ENCODE measurements at places on chromosomes 11 and 22.

DNA sequence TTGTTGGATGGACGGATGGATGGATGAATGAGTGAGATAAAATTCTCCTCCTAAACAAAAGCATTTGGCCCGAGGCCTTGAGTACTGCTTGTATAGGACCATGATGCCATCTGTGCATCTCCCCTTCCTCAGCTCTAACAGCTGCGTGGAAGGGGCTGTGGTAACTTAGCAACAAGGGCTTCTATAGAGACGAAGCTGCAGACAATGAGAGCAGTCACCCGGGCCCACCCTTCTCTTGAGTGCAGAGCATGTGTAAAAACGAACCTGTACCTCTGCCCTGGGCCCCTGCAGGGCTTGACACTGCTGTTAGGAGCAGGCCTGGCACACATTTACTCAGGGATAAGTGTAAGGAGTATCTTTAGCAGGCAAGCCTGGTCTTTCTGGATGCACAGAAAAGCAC, 391.5 kb downstream of the CADM1 start:
- DNase-seq, result no peak

DNA sequence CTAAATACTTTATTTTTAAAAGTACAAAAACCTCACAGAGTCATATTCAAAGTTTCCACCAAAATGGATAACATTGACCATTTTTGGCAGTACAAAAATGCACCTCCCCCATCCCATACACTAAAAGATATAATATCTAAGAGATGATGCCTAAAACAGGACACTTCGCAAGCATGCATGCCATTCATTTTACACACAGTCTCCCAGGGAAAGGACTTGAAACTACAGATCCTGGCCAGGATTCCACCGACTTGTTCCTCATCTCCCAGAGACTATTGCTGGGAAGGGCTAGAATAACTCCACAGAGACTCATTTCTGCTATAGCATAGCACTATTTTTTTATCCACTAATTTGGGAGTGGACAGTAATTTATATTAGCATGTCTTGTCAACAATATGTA, 81.7 kb downstream of the MTNR1B start:
- no peak for DNase-seq

DNA sequence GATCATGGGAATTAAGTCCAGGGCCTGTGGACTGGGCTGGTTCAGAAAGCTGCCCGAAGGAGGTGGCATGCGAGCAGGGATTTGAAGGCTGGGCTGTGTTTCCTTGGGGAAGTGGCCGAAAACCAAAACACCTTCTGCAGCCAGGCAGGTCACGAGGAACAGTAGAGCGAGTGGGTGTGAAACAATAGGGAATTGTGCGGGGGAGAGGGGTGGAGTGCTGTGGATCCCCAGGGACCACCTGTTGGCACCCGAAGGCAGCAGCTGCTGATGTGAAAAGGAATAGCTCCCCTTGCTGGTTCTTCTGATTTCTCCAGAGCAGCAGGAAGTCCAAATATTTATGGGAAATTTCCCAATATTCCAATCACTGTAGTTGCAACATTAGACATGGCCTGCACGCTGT, 24.6 kb downstream of the TP53I11 start:
- DNase-seq, result no peak

- DNase-seq, result no peak
These were observed 4.9 kb downstream of the HIPK3 start for GRCh38 chr11:33262011-33262645.
